ENCODE measurements at places on chromosomes 3 and 15.
A peak's percentile ranks its signal among the peaks of the same experiment; 100 is the strongest.

GRCh38 chr15:47587940-47588802, 129.1 kb upstream of the SEMA6D start:
- DNase-seq, result no peak

DNA sequence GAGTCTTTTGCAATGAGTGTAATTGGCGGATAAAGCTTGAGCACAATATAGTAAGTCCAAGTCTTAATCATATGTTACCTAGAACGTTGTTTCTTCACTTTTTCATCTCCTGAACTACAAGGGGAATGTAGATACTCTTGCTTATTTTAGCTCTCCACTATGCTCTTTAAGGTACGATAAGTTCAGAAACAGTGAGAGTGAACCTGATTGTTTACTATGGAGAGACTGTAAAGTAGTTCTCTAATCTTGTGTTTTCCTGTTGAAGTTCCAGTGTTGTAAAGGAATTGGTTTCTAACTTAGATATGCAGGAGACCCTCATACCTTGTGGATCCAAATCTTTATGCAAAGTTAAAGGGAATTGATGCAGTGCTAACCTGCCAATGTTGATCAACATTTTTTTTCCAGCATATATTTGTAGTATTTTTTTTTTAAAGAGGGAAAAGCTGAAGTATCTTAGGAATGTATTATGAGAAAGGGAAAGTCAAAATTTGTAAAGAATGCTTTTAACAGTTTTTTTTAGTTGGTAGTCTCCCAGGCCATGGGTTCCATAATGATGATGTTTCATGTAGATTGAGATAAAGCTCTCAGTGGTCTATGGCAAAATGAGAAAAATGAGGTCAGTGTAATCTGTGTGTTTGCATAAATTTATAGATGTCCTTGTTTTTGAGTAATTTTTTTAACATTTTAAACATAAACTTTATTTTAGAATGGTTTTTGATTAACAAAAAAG, 14.9 kb downstream of the ATP11B start:
- DNase-seq, result no peak

GRCh38 chr3:186320862-186321568, 41.0 kb downstream of the DGKG start:
- DNase-seq, result no peak

DNA sequence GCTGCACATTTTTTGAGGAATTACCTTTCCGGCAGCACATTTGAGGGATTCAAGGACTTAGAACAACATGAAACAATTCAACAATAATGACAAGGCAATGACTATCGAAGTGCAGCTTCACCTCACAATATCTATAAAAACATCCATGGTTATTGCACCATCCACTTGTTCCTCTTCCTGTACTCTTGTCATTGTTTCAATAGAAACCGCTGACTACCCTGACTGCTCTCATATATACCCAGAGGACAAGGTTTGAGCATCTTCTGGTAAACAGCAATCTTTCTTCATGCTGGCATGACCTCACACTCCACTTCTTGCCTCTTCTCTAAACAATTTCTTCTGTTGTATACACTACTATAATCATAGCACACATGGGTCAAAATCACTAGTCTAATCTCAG, 864.9 kb downstream of the FHIT start:
- no peak for DNase-seq

DNA sequence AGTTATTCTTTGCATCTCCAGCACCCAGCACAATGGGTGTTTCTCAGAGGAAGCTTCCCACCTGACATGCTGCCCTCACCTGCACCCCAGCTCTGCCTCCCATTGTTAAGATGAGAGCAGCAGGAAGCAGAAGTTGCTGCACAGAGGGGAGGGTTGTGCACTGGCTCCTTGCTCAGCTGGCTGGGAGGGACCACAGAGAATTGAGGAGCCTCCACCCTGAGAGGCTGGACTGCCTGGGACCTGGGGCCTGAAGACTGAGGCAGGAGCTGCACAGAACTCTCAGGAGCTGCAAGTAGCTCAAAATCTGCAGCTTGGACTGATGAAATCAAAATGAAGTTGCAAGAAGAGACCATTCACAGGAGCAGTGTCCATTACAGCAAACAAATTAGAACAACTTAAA, 222.3 kb upstream of the LINGO1 start:
- no peak for DNase-seq

DNA sequence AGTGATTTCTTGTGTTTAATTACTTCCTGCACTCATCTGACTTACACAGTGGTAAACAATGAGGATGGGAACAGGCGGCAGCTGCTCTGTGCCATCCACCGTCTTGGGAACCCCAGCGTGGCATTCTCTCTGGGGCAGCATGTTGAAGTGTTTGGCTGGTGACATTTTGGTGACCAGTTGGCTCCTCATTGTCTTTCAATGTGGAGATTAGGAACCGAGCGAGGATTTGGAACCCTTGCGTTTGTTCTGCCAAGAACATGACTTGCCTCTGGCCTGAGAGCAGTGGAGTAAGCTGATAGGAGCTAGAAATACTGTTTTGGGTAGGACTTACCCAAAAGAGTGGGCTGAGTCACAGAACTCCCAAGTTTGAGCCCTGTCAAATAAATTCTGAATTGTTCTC, 88.8 kb downstream of the IGF1R start:
- no peak for DNase-seq

DNA sequence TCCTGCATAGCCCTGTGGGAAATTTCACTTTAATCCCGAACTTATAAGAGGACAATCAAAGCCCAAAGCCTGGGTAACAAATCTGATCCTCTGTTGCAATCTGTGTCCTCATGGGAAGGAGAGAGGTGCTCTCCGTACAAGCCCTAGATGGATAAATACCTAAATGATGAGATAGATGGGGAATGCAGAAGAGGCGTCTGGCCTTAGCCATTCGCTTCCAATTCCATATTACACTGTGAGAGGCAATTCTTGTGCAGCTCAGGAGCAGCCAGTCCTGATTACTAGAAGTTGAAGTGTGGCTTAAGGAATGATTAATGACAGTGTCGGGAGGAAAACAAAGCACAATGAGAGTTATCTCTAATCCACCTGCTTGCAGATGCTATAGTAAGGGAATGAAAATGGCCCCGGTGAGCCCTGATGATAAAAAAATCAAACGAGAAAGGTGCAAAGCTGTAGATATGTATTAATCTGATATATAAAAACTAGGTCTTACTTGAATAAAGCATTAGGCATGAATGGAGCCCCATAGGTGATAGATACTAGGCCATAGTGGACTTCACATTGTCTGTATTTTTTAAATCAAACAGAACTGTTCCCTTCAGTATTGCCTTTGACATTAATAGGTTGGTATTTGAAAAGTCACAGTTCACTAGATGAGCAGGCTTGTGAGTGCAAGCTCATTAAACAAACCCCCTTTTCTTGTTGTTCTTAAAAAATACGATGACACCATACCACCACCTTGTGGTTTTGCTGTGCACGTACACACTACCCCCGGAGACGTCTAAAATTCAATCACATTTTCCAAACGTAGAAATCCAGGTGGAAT, 54.2 kb upstream of the TMCO5A start:
- DNase-seq, result no peak

DNA sequence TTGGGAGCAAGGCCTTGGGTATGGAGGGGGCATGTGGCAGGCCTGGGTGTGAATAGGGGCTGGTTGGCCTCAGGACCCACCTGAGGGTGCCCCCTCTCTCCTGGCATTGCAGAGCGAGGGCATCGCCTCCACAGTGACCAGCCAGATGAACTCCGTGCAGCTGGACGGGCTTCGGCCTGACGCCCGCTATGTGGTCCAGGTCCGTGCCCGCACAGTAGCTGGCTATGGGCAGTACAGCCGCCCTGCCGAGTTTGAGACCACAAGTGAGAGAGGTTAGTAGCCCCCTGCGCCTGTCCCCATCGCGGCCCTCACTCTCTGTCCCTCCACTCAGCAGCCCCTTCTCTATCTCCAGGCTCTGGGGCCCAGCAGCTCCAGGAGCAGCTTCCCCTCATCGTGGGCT, 16.0 kb downstream of the EPHB3 start:
- no peak for DNase-seq

- peak; percentile 41 for DNase-seq
These were observed 68.0 kb downstream of the FNDC3B start for GRCh38 chr3:172107403-172107802.

DNA sequence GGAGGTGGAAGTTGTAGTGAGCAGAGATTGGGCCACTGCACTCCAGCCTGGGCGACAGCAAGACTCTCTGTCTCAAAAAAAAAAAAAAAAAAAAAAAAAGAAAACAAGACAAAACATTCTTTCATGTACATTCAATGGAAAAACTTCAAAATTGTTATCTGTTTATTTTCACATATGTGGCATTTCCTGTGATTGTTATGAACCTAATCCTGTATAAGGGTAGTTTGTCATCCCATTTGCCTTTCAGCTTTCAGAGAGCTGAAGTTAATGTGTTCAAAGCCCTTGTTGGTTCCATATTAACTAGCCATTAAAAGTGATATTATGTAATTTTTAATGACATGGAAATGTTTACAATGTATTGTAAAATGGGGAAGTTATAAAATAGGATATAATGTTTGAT, 17.3 kb upstream of the NCK1 start:
- DNase-seq, result no peak

- no peak for DNase-seq
These were observed 878 bp upstream of the TLR9 start for GRCh38 chr3:52226229-52226817.

DNA sequence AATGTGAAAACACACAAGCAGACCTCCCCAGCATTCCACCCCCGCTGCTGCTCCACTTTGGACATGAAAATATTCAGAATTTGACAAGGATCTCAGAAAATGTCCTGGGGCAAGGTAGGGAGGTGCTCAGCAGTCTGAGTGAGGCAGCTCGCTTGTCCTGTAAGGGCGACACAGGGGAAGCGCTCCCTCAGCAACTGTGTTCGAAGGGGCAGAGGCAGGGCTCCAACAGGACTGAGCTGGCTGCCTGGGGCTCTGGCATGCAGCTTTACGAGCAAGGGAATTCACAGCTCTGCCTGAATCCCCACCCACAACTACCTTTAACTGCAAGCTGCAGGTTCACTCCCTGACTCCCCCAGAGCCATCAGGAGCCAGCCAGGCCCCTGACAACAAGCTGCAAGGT, 287.0 kb upstream of the LYSMD4 start:
- DNase-seq, result no peak

DNA sequence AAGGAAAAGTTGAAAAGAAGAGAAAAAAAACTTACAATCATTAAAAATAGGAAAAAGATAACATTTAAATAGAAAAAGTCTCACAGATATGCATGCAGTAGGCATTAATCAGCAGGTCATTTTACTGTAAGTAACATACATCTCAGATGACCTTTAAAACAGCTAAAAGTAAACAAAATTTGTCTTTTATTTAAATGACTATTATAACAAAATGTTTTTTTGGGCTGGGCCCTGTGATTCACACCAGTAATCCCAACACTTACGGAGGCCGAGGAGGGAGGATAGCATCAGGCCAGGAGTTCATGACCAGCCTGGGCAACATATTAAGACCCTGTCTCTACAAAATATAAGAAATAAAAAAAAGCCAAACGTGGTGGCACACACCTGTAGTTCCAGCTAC, 14.7 kb downstream of the IQGAP1 start:
- DNase-seq, result no peak

DNA sequence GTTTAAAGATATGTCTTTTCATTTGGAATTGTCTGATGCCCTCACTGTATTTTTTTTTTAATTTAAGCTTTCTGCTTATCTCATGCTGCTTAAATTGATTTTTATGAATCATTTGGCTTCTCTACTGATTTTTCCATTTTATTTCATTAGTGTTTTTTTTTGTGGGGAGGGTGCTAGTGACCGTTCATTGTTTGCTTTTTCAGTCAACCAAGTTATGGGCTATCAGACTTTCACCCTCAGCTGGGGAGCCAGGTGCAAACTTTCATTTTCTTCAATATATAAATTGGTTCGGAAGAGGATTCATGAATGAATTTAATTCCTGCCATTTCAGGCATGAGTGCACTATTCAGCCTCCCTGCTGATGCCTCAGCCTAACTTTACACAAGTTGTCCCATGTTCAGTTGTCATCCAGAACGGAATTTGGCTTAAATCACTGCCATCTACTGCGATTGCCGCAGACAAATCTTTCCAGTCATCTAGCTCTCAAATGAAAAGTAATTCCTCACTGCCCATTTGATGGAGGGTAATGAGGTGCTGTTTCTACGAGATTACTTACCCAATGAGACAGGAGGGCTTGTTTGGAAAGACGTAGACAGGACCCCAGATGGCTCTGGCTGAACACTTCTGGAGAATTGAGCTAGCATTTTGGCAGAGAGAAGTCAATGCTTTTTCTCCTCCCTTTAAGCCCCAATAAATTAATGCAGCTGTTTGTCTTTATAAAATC, 89.9 kb upstream of the RORA start:
- no peak for DNase-seq

DNA sequence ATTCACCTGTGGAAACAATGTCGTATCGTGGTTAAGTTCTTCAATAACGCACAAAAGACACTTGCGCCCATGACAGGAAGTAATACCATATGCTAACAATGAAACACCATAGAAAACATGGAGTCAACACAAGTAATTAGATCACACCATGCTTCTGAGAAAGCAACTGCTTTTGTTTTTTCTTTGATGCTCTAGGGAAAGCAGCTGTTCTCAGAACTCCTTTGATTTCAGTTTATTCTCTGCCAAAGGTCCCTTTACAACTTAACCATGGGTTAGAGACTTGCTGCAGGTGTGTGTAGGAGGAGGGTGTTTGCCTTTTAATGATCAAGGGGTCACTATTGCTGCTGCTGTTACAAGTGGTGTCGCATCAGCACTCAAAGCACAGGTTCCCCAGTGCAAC, 324.0 kb upstream of the SLCO3A1 start:
- no peak for DNase-seq

DNA sequence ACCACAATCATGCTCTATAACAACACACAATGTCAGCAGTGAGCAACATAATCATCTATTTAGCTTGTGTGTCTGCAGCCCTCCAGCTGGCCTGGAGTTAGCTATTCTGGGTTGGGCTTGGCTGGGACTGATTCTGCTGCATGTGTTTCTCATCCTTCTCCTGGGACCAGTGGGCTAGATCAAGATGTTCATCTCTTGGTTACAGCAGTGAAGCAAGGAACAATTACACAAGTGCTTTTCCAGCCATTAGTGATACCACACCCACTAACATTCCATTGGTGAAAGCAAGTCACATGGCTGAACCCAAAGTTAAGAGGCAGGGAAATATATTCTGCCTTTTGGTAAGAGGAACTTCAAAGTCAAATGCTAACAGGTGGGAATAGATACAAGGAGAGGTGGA, 14.6 kb downstream of the NUDT16 start:
- DNase-seq, result no peak

DNA sequence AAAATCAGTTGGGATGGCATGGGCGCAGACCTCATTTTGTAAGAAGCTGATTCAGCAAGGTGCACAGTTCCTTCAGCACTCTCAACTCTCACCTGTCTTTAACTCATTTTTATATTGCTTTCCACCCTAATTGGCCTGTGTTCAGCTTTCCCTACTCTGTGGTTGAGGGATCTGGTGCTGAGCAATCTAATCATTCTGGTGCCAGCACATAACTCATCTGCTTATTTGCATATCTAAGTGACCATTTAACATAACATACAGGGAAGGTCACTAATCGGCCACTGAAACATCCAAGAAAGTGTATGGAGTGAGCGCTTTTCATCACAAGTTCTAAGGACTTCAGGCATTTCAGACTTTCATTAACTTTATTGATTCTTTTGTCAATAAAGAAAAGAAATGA, 303.4 kb upstream of the ROPN1 start:
- DNase-seq, result no peak

Measured in stimulated activated CD4-positive, alpha-beta T cell treated with anti-CD3 and anti-CD28 coated beads, TNF-alpha, amount 100 ng/mL, for 24 hours (primary cell).